HS-27A (cell line): ENCODE measurements at places on chromosomes 4 and X.

DNA sequence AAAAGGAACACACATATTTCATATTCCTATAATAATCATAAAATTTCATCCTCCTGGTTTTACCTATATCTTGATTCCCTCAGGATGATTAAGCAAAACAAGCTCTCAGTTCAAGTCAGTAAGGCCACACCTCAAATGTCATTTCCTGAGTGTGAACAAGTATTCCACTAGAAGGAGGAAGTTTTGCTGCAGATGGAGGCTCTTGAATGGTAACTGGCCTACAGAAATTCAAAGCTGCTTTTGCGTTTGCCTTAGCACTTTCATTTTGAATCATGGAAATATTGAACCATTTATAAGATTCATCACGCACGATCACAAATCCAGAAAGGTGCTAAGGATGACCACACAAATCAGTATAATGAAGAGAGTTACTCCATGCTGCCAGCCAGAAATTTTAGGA lies 254.4 kb upstream of the CXXC4 start:
- DNase-seq, result no peak

DNA sequence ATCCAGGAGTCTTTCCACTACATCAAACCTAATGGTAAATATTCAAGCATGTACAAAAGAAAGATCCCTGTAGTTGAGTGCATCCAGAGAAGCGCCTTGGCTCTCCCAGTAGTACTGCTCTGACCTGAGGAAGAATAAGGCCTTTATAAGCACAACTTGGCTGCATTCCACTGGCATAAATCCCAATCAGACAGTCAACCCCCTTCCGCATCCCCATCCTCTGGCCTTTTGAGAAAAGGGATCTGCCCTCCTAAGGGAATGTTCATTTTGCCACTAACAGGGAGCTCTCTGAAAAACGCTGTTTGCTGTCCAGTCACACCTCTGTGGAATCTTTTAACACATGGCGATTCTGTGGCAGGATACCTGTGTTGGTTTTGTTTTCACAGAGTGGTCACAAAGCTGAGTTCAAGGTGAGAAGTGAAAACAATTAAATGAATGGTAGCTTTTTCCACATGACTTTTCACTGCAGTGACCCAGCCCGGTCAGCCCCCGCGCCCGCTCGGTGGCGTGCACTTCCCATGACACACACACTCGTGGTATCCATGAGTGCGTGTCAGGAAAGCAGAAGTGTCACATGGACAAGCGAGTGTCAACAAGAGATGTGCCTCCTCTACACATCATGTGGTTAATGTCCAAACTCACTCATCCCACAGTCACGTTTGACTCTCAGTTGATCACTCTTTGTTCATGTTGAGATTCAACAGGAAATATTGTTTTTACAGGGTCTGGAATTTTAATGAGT lies 112.2 kb upstream of the ENPP6 start:
- DNase-seq, result no peak

DNA sequence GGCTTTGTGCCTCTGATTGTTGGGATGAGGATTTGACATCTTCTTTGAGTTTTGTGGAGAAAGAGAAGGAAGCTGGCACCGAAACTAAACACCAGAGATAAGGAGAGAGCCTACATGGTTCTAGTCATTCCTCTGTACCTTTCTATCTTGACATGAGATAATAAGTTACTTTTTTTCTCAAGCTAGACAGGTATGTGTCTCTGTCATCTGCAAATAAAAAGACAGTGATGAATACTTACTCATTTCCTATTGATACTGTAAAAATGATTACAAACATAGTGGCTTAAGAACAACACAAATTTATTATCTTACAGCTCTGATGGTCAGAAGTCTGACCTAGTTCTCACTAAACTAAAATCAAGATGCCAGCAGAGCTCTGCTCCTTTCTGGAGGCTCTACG lies 1391.2 kb downstream of the STIM2 start:
- DNase-seq, result no peak

DNA sequence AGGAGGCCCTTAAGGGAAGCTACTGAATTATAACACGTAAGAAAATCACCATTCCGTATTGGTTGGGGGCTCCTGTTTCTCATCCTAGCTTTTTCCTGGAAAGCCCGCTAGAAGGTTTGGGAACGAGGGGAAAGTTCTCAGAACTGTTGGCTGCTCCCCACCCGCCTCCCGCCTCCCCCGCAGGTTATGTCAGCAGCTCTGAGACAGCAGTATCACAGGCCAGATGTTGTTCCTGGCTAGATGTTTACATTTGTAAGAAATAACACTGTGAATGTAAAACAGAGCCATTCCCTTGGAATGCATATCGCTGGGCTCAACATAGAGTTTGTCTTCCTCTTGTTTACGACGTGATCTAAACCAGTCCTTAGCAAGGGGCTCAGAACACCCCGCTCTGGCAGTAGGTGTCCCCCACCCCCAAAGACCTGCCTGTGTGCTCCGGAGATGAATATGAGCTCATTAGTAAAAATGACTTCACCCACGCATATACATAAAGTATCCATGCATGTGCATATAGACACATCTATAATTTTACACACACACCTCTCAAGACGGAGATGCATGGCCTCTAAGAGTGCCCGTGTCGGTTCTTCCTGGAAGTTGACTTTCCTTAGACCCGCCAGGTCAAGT lies 6.9 kb upstream of the MSANTD1 start:
- no peak for DNase-seq

DNA sequence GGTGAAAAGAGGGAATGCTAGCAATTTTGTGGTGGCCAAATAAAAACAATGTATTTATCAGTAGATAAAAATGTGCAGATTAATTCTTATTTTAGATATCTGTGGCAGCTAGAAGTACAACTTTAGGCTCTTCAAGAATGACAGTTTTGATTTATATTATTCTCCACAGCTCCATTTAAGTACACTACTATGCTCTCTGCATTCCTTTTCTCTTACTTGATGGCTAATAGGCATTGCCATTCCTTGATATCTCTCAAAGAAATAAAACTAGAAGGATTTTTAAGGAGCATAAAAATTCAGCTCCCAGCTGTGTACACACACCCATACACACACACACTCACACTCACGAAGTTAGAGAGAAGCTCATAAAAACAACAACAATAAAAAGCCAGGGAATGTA lies 59.4 kb upstream of the H2AZ1 start:
- no peak for DNase-seq

GRCh38 chrX:136647677-136648360 lies at the start of gene CD40LG:
Gene CD40LG (plus strand): TSS chrX:136648158. CDS start chrX:136648249, 91 bp downstream.
- no peak for DNase-seq

GRCh38 chr4:53371049-53371448 lies 5.2 kb upstream of the SCFD2 start:
- DNase-seq, result no peak

GRCh38 chrX:72045552-72046277 lies 86.0 kb downstream of the RTL5 start:
- no peak for DNase-seq

- no peak for DNase-seq
These were observed 178.2 kb upstream of the HCCS start for GRCh38 chrX:10932842-10933440.

- DNase-seq, result no peak
These were observed 418.7 kb upstream of the INTU start for GRCh38 chr4:127214016-127214415.

DNA sequence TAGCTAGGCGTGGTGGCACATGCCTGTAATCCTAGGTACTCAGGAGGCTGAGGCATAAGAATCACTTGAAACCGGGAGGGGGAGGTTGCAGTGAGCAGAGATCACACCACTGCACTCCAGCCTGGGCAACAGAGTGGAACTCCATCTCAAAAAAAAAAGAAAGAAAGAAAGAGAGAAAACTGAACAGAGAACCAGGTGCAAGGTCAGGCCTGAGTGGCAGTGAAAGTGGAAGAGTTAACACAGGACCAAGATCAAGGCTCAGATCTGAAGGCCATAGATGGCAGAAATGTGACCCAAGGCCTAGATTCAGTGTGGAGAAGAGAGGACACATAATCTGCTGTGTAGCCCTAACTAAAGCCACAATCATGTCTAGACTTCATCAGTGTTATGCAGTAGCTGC lies 4.9 kb upstream of the ZNF630 start:
- DNase-seq, result no peak

DNA sequence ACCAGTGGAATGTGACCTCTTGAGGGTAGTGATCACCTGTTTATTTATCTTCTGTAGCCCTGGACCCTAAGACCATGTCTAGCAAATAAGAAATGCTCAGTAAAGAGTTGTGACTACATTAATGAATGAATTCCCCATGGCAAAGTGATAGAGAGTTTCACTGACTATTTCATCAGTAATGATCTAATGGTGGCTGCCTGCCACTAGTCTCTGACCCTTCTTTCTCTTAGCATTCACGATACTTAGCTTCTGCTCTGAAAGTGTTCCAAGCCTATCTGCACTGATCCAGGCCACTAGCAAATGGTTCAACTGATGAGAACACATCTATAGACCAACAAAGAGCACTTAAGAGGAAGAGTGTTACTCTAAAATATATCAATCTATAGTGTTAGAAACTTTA lies 50.0 kb upstream of the RASGEF1B start:
- no peak for DNase-seq

GRCh38 chr4:78075986-78076385 lies 18.9 kb downstream of the FRAS1 start:
- DNase-seq, result no peak

DNA sequence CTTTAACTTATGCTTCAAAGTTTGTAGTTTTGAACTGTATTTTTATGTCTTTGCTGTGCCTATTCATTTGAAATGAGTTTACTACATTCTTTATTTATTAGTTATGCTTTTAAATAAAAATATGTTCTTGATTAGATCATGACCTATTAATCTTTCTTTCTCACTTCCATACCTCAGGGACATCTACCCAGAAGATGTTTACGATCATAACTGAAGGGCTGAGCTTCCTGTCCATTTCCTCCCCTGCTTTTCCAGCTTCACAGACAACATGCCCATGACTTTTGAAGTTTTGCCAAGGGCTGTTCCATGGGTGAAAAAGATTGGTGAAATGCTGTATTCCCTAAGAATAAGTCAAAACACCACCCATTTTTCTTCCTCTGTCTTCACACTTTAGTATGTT lies 99.7 kb upstream of the DDIT4L start:
- no peak for DNase-seq
